ENCODE measurements at places on chromosomes 3 and 15.

- no peak for DNase-seq
Measured at GRCh38 chr3:94615275-94616065, 552.6 kb downstream of the NSUN3 start.

DNA sequence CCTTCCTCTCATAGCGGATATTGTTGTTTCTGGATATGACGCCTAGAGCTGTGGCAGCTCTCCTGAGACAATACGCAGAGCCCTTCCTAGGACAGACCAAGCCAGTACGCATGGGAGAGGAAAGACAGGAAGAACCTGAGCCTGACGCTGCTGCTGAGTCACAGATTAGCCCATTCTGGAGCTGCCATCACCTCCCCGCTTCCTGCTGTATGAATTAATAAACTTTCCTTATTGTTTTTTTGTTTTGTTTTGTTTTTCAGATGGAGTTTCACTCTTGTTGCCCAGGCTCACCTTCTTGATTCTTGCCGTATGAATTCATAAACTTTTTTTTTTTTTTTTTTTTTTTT is 67.0 kb downstream of the PPCDC start:
- DNase-seq = no peak

- DNase-seq = no peak
Measured at GRCh38 chr3:14701676-14702075, 26.7 kb downstream of the C3orf20 start.

GRCh38 chr3:152185891-152186630 is 82.7 kb upstream of the MBNL1 start:
- no peak for DNase-seq

GRCh38 chr3:6717026-6717943 is 143.6 kb upstream of the GRM7 start:
- no peak for DNase-seq

DNA sequence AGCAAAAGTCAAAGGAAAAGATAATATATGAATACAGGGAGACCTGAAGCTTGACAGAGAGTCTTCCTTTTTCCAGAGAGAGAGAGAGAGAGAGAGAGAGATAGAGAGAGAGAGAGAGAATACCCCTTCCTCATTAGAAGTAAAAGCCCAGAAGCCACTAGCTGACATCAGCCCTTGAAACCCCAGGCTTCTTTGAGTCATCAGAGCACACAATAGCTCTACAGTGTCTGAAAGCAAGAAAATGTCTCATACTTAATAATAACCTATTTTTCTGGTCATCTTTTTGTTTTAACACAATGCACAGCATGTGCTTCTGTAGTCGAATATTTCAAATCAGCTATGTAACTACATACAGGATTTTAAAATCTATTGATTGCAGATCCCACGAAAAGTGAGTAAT is 109.2 kb upstream of the NANOGP8 start:
- no peak for DNase-seq

GRCh38 chr3:43998836-43999727 is 242.6 kb upstream of the TOPAZ1 start:
- DNase-seq = no peak

DNA sequence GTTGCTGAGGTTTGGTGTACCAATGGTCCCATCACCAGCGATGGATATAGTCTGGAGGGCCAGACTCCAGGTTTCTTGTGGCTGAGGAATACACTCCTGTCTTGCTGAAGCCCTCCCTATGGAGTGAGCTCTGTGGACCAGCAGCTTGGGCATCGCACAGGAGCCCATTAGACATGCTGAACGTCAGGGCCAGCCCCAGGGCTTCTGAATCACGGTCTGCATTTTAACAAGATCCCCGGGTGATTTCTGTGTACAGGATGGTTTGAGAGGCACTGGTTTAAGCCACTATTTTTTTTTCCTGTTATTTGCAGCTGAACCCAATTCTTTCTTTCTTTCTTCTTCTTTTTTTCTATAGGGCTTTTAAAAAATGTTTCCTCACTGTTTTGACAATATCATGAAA is 69.5 kb upstream of the XCR1 start:
- DNase-seq = no peak

DNA sequence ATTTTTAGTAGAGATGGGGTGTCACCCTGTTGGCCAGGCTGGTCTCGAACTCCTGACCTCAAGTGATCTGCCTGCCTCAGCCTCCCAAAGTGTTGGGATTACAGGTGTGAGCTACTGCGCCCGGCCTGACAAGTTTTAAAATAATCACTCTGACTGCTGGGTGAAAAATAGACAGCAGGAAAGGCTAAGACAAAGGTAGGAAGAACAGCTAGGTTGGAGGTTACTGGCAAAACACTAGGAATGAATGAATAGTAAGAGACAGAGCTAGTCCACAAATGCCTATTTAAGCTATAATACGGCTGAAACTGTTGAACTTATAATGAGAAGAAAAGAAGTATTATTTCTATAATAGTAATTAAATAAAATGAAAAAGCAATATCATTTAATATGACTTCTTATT is 46.7 kb upstream of the RAP2B start:
- DNase-seq = no peak

- no peak for DNase-seq
Measured at GRCh38 chr3:19688767-19689166, 245.2 kb downstream of the EFHB start.

GRCh38 chr3:155651489-155652218 is 93.2 kb downstream of the PLCH1 start:
- DNase-seq = no peak

- no peak for DNase-seq
Measured at GRCh38 chr3:16770021-16770420, 114.7 kb upstream of the PLCL2 start.

DNA sequence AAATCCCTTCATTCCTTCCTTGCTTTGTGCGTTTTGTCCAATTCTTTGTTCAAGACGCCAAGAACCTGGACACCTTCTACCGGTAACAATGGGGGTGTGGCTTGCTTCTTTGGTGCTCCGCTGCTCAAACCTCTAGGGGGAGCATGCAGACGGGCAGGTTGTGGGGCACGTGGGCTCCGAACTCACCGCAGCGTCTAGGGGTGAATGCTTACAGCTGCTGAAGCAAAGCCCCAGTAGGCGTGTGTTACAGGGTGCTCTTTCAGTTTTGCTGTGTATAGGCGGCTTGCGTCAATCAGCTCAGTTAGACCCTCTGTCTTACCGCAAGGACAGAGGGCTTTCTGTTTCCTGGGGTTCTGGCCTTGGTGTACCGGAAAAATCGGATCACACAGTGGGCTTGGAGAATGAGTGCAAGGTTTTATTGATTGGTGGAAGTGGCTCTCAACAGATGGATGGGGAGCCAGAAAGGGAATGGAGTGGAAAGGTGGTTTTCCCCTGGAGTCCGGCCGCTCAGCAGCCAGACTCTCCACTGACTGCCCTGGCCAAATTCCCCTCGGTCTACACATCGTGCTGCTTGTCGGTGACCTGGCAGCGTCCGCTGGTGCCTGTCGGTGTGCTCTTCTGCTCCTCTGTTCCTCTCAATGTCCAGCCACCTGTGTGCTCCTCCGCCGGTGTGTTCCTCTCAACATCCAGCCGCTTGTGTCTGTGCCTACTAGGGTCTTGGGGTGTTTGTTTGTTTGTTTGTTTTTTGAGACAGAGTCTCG is 1.2 kb upstream of the LRRC34 start:
- DNase-seq = peak; percentile 49

- DNase-seq = no peak
Measured at GRCh38 chr3:18190646-18191045, 234.5 kb downstream of the SATB1 start.

DNA sequence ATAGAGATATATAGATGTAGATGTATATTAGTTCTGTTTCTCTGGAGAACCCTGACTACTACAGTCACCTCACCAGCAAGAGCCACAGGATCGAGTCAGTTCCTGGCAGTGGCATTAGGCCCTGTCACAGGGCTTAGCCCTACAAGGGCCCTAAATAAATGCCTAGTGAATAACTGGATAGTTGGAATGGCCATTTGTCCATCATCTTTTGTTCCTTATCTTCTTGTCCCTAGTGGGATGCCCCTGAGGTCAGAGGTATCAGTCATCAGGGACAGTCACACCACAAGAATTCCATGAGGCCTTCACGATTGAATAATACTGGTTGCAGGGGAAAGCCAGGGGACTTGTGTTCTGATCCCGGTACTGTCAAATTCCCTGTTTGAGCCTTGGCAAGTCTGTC is 204.9 kb upstream of the PPP2R3A start:
- no peak for DNase-seq

- no peak for DNase-seq
Measured at GRCh38 chr3:153639631-153640030, 477.6 kb downstream of the RAP2B start.

GRCh38 chr15:28021281-28022039 is 77.7 kb downstream of the OCA2 start:
- DNase-seq = no peak

- no peak for DNase-seq
Measured at GRCh38 chr3:152359385-152360248, 90.9 kb downstream of the MBNL1 start.

GRCh38 chr15:97082830-97083229 is 752.3 kb downstream of the NR2F2 start:
- DNase-seq = no peak

DNA sequence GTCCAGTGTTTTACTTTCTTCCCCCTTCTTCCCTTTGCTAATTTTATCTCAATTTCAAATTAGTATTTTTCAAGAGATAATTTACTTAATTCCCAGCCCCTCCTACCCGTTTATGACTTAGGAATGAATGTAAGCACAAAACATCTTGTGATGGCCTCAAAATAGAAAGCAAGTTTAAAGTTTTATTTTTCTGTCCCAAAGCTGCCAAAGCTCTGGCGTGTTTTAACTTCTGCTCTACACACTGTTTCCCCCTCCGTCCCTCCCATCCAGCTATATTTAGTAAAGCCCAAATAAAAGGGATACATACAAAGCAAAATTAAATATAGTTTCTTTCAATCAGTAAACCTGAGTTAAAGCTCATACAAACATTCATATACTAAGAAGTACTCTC is 59.9 kb downstream of the IGF2BP2 start:
- no peak for DNase-seq

DNA sequence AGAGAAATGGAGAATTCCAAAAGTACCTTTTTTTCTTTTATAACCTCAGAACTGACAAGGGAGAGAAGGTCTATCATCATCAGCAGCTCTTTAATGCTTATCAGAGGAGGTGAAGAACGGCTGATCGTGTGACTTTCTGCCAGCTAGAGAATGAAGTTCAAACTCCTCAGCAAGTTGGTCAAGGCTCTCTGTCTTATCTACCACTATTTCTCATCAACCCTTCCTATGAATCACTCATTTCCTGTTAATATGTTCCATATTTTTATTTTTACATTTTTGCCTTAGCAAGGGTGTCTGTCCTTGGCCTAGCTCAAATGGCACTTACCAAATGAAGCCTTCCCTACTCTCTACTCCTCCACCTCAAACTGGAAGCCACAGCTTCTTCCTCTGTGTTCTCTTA is 73.1 kb upstream of the TSPAN3 start:
- DNase-seq = no peak

DNA sequence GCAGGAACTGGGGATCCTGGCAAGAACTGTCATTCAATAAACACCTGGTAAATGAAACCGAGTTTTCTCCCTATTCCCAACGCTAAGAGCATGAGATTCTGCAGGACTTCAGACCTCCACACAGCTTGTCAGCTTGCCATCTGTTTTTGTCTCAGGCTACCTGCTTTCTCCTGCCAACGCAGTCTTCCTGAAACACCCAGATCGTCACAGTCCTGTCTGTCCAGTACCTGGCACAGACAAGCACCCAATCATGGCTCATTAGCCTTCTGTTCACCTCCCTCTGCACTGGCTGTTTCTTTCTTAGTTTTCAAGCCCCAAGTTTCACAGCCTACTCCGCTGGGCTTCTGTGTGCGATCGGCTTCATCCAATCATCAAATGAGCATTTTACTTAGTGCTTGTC is 5.0 kb downstream of the SLC12A8 start:
- DNase-seq = no peak

DNA sequence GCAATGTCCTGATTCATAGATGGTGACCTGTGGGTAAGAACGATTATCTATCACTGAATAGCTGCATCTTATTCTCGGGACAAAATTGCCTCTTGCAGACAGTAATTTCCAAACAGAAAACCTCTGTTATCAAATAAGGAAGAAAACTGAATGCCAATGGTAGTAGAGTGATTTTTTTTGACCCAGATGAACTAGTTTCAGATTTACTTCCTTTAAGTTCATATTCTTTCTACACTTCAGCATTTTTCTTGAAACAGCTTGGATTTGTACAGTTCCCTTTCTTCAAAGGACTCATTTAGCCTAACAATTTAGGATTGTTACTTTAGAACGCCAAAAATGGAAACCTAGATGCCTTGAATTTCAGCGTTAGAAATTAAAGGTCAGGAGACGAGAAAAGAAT is 14.6 kb downstream of the ETV5 start:
- no peak for DNase-seq

DNA sequence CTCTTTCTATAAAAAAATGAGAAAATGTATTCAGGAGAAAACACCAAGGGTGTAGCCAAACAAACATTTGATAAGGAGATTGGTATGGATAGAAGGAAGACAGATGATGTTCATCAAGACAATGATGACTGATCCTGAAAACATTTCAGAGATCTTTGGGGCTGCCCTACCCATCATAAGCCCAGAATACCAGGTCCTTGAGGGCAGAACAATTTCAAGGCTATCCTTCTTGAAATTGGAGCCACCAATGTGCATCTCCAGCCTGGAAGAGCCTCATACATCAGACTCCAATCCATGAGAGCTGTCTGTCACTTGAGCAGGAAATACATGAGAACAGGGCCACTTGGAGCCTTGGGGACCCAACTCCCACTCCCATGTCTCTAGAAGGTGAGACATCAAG is 89.5 kb upstream of the ANKRD28 start:
- DNase-seq = no peak

DNA sequence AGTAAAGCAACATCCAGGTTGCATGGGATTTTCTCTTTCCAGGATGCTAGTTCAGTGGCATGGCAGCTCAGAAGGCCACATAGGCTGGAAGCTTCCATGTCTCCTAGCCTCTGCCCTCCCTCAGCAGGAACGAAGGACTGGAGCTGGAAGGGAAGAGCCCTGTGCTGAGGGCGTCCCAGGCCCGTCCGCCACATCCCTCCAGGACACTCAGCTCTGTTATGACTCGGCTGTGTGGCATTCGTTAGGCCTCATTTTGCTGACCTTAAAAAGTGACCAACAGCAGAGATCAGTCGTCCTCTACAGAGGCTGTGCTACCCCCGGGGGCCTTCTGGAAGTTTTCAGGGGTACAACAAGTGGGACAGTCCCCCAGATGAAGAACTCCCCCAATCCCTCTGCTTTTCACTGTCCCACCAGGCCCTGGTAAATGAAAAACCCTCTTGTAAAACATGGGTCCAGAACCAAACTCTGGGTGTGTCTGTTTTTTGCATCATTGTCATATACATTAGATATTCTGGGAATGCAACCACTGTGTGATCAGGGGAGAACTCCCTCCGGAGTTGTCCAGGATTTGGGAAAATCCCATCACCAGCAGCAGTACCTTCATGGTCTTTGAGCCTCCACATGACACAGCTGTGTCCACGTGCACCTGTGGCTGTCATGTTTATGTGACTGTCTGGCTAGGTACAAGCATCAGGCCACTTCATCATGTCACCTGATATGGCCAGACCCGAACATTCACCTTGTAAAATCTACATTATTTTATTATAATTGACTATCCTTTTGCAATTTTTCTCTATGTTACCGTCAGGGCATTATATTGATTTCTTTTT is 149.9 kb downstream of the OR4M2 start:
- DNase-seq = no peak
